ENCODE measurements at places on chromosomes 7 and 10.

- DNase-seq: no peak
Observed at GRCh38 chr7:116706668-116707126, 34.7 kb downstream of the MET start.

DNA sequence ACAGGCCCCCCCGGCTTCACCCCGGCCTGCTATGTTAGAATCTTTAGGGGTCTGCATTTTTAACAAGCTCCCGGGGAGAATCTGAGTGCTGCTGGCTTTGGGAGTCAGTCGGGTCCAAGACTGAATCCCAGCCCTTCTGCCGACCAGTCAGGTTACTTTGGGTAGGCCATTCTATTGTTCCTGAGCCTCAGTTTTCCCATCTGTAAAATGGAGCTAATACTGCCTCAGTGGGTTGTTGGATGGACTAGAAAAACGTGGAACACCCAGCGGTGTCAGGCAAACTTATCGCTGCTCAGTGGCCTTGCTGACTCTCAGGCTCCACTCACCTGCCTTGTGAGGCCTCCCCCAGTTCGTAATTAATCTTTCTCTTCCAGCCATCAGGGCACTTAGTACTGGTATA, 11.7 kb downstream of the TBATA start:
- DNase-seq: no peak

DNA sequence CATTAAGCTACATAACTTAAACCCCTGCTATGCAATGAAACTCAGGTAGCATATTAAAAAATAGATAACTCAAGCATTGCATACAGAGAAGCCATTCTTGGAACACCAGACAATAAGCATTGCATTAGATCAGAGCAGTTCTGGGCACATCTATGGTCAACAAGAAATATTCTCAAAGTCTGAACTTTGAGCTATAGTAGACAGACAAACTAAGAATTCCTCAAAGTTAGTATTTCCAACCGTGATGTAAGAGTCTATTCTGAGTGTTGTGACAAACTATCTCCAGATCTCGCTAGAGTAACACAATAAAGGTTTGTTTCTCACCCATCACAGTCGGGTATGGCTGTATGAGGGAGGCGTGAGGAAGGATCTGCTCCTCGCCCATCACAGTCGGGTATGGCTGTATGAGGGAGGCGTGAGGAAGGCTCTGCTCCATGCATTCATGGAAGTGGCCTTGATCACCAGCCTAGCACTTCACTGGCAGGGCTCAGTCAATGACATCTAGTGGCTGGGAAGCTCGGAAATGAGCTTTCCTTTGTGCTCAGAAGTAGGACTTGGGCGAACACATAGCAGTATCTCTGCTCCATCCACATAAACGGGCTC, 61.6 kb upstream of the ANKRD1 start:
- DNase-seq: no peak

DNA sequence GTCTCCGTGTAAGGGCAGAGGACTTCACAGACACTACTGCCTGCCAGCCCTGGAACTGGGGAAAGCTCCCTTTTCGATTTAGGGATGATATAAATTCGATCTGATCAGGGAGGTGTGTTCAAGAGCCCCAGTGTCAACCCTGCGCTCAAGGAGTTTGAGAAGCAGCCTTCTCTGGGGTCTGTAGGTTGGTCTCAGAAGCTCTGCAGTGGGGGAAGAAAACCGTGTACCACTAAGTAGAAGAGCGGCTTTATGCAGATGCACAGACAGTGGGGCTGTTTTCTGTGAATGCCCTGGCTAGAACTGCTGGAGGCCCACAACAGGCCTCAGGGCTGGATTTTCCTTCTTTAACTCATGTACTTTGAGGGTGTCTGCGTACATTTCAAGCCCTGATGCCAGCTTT, 6.3 kb upstream of the TBX20 start:
- DNase-seq: no peak

- no peak for DNase-seq
Observed at GRCh38 chr10:25036381-25036780, 20.0 kb downstream of the THNSL1 start.

DNA sequence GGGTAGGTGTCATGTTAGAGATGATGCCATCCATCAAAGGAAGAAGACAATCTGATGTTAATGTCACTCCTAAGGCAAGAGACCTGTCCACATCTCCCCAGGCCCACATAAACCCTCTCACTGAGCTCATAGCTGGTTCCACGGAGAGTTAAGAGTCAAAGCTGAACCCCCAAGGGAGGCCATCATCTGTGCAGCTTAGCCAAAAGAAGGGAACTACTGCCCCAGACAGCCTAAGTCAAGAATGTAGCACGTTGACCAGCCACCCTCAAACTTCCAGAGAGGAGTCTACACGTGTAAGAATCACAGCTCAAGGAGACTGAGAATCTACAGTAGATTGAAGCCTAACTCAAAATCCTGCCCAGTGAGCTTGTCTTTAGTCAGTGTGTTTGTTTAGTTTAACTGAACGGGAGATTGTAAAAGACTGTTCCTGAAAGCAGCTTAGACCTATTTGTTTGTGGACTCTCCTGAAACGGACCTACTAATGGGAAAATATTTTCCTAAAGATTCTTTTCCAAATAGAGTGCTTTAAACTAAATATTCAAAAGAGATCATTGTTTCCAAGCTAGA, 192.7 kb upstream of the NFE2L3 start:
- no peak for DNase-seq

- no peak for DNase-seq
Observed at GRCh38 chr10:59060852-59061251, 115.6 kb upstream of the PHYHIPL start.

DNA sequence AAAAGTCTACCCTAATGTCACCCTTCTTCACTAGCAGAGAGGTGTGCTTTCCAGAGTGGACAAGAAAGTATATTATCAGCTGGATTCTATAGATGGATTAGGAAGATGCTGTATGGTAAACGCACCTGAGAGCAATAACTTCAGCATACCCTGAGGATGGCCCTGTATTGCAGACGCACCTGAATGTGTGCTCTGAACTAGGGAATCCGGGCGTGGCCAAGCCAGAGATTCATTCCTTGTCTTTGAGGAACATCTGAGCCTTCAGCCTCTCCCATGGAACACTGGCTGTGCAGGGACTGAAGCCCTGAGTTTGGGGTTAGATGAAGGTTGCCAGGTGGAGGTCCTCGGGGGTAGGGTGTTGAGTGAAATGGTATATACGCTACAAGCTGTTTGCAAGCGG, 66.2 kb upstream of the NFE2L3 start:
- DNase-seq: no peak
